ENCODE measurements at places on chromosomes 16 and 17.

- no peak for DNase-seq
Observed at GRCh38 chr17:10033959-10034358, 128.9 kb upstream of the RCVRN start.

- no peak for DNase-seq
Observed at GRCh38 chr16:27365142-27366089, 36.6 kb upstream of the IL21R start.

- DNase-seq, result no peak
Observed at GRCh38 chr17:3678095-3678820, 9.6 kb downstream of the EMC6 start.

- no peak for DNase-seq
Observed at GRCh38 chr17:70773258-70773657, 603.9 kb downstream of the KCNJ2 start.

DNA sequence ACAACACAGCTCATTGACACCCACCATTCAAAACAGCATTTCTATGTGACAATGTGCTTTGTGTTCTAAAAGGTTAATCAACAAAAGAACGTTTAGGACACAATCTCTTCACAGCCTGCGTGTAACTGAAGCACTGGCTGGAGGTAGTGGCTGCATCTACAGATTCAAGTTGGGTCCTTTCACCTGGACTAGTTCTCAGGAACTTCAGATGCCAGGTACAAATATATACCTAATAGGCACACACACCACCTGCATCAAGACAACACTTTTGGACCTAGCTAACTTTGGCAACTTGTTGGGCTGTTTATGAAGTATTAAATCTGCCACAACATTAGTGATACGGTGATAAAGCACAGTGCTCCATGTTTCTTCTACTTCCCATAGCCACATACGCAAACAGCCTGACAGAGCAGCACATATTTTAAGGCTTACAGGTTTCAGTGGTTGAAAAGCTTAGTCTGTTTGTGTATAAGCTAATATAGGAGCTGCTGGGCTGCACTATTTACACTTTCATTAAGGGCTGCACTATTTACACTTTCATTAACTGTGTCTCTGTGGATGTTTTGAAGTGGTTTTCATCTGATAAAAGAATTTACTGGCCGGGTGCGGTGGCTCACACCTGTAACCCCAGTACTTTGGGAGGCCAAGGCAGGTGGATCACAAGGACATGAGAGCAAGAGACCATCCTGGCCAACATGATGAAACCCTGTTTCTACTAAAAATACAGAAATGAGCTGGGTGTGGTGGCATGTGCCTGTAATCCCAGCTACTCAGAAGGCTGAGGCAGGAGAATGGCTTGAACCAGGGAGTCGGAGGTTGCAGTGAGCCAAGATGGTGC, 132.6 kb downstream of the PARN start:
- no peak for DNase-seq

DNA sequence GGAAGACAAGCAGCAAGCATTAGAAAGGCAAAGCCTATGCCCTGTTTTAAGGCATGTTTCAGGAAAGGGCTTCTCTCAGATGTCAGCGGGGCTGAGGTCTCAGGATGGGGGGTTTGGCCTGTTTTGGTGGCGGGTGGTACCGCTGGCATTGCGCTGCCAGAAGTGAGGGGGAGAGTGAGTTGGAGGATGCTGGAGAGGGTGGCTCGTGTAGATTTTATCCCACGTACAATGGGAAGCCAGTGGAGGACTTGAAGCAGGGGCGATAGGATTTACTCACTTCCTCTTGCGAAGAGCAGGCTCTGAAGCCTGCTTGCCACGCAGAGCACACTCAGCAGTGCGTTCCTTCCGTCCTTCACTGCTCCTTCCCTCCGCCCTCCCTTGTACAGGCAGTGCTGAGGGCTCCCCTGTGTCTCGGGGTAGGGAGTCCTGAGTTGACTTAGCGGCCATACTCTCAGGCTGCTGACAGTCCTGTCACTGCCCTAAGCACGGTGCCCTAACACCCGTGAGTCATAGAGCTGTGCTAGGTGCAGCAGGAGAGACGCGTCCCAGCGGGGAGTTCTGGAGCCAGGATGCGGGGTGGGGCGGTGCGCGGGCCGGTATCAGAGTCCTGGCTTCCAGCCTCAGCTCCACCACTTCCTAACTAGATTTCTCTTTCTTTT, 113.1 kb downstream of the SNX29 start:
- peak; percentile 29 for DNase-seq

DNA sequence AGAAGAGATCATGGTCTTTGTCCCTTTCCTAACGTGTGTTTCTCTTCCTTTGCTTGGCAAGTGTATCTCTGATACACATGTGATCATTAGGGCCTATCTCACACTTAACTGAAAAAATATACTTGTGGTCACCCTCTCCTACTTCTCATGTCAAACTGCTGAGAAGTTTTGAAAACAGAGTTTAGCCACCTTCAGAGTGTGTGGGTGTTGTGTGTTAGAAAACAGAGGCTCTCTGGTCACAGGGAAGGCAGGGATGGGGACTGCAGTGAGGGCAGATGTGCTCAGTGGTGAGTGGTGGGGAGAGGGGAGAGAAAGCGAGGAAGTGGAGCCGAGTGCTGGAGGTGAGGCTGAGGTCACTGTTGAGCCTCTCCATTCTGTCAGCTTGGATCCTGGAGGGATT, 29.4 kb downstream of the GRB7 start:
- no peak for DNase-seq

DNA sequence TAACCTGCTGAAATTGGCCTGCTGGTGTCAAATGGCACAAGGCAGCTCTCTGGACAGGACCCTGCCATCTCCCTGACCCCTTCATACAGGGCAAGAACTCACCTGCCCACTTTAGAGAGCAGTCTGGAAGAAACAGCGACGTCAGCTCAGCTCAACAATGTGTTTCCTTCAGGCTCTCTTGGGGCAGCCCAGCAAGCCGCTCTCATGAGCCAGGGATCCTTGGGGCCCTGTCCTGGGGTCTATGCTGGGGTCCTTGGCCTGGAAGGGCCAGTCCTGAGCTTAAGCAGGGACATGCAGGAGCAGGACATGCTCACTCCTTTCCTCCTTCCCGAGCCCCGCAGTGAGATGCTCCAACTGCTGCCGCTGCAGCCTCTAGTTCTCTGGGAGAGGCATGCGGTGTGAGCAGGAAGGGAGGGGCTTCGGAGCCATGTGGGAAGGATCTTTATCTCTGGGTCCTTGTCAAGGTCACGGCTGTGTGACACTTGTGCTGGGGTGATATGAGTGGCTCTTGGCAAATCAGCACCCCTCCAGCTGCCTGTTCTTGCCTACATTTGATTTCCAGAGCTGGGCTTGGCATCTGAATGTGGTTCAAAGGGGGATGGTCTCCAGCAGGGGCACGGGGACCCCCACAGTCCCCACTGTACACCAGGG, 3.4 kb downstream of the C1QTNF1 start:
- DNase-seq, result no peak

DNA sequence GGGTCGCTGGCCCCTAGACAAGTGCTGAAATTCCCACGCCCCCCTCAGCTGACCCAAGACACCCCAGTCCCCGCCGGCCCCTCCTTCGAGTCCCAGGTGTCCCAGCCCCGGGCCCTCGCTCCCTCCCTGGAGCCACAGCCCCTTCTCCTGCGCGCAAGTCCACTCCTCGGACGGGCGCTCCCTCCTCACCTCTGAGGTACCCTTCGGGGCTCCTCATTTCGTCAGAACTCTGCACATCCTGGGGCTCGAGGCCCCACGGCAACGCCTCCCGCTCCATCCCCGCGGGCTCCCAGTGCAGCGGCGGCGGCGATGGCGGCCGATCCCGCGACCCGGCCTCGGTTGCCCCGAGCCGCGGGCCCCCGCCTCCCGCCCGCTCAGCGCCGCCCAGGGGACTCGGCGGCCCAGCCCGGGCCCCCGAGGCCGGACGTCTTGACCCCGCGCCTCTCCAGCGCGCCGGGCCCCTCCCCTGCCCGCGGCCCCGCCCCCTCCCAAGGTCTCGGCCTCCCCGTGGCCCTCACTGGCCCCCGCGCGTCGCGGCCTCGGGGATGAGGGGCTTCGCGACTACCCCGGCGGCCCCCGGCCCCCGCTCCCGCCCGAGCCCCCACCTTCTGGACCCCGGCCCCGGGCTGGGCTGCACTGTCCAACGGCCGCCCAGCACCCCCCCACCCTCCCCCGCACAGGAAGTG, at the start of gene ZNF768:
TSS of gene ZNF768 (minus strand) at position 430 of the 686 bp plus-strand sequence. CDS start at position 277, 153 bp downstream.
- DNase-seq, result no peak

DNA sequence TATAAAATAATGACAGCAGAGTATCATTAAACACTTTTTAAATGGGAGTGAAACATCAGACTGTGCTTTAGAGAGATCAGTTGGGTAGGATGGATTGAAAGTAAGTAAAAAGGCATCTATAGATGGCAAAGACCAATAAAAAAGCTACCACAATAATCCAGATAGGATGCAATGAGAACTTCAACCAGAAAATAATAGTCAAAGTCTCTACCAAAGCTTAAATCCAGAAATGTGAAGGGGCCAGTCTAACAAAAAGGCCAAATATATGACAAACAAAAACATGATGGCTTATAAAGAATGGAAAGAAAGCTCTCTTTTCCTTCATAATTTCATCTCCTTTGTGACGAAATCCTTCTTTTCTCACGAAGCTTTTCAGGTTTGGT, 12.3 kb downstream of the KANSL1 start:
- DNase-seq, result no peak

GRCh38 chr17:83196973-83197880, 117.8 kb downstream of the METRNL start:
- DNase-seq, result no peak

GRCh38 chr16:65837464-65837863, 529.0 kb upstream of the CDH5 start:
- no peak for DNase-seq

GRCh38 chr17:28644787-28645575, at the start of gene BLTP2:
TSS of gene BLTP2 (minus strand) at chr17:28645158. CDS start at chr17:28645056, 102 bp downstream.
- peak; percentile 93 for DNase-seq

GRCh38 chr16:11016993-11017392, 72.6 kb downstream of the CLEC16A start:
- no peak for DNase-seq

GRCh38 chr16:77551357-77551756, 116.5 kb upstream of the ADAMTS18 start:
- DNase-seq, result no peak

DNA sequence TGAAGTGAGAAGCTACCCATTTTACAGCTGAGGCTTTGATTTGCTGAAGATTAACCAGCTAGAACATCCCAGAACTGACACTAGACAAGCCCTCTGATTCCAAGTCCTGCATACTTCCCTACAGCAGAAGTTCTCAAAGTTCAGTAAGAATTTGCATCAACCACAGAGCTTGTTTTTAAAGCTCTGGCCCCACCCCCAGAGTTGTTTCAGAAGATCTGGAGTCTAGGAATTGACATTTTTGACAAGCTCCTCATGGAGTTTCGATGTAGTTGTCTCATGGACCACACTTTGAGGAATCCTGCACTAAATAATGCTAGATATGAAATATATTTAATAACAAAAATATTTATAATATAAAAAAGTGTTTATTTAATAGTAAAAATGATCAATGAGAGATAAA, 120.3 kb upstream of the ADAMTS18 start:
- no peak for DNase-seq

GRCh38 chr17:74379495-74380085, 12.3 kb downstream of the GPR142 start:
- peak; percentile 88 for DNase-seq

DNA sequence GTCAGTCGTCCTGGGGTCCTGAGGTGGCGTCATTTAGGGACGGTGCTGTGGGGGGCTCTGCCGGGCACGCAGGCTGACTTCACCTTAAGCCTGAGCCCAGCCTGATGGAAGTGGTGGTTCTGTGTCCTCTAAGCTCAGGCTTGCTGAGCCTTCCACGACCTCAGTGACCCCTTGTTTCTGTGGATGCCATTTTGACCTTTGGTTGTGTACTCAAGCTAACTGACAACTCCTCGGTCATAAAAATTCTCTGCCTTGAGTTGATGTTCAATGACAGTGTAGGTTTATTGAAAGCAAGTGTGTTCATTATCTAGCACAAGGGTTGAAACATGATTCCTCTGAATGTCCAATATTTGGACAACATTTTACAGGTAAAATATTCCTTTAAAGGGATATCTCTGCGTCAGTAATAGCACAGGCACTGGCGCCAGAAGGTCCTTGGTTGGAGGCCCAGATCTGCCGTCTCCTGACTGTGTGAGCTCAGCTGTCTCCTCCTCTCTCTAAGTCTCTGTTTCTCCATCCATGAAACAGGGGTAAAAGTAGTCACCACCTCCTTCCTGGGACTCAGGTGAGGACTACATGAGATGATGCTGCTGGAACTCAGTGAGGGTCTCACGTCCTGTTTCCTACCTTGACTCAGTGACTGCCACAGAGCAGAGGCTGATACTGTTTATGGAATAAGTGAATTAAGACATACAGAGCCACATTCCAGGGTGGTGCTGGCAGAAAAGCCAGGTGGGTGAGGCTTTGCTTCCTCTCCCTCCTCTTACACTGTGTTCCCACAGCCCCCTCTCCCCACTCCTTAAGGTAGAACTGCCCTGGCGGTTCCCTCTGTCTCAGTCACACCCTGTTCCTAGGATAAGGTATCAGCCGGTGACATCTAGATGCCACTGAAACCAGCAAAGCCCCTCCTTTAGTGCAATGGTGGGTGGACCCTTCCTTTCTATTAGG, 75.7 kb downstream of the IRF8 start:
- no peak for DNase-seq

DNA sequence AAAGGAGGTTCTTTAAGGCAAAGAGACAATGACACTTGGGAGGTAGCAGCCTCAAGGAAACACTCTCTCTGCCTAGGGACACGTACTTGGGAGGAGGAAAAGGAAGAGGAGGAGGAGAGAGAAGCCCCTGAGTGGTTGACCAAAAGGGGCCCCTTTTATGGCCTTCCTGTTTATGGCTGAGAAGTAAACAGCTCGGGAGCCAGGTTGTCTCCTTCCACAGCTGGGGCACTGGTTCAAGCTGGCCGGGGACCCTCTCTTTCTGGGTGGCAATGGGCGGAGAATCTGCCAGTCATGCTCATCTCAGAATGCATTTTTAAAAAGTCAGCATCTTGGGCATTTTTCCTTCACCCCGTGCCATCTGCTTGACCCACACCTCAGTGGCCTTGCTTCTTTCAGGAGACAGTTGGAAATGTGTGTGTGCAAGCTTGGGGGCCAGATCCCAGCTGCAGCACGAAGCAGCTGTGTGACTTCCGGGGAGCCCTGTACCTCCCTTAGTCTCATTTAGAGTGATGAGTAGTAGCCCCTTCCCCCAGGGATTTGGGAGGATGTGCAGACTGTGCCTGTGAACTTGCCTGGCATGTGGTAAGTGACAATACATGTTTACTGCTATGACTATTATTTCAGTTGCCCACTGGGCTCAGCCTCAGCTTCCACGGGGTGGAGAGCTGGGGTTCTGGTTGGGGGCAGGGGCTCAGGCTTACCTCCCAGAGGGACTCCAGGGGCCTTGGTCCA, 33.8 kb upstream of the SALL1 start:
- no peak for DNase-seq

- no peak for DNase-seq
Observed at GRCh38 chr16:71492786-71493185, 3.7 kb upstream of the ZNF19 start.

GRCh38 chr16:59179446-59180082, 445.4 kb upstream of the GOT2 start:
- no peak for DNase-seq

- no peak for DNase-seq
Observed at GRCh38 chr17:14940938-14941265, 324.2 kb downstream of the PMP22 start.

All from T-cell (primary cell).